Mesothelial cell of epicardium (in vitro differentiated cells): ENCODE measurements at places on chromosomes 5 and 9. TPM values are rescaled to one million over a fixed set of nuclear protein-coding genes. Genes with fewer than 3 reads are reported as not detected.

The PCDHB9 gene
- 14.5 to 16.0 TPM (median 15.1 TPM) in 3 replicates for total RNA-seq

- DNase-seq = no peak
These were observed 16.9 kb downstream of the TMEM174 start for GRCh38 chr5:73189871-73190376.

GRCh38 chr5:851076-851475, 290 bp upstream of the ZDHHC11 start:
- DNase-seq = no peak

DNA sequence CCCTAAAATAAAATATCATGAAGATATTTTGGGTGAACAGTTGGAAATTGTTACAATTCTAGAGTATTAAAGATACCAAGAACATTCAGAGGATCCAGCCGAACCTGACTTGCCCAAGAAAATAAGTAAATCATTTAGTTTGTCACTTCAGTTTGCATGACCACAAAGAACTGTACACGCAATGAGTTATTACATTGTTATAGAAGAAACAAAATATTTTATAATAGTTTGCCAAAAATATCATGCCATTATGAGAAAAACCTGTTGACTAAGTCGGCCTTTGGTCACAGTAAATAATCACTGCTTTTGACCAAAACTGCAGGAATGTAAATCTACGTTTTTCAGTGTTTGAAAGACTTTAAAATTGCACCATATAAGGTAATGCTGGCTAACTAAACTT, 27.9 kb downstream of the TRIO start:
- DNase-seq = no peak
